ENCODE measurements at places on chromosomes 6 and 20.

DNA sequence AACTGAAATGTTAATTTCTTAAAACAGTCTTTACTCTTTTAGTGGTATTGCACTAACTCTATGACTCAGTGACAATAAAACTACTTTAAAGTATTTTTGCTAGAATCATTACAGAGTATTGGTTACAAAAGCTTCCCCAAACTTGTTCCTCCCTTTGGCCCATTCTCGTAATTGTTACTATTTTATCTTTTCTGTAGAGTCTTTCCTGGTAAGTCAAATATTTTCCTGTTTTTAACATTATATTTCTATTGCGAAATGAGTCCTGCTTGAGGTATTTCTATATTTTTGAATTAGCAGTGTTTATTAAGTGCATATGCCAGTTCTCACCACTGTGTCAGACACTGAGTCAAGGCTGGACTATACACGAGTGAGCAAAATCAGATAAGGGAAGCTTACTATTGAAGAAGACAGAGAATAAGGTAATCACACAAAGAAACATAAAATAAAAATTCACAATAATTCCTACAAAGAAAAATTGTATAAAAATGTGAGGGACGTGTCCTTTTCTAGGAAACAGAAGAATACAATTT lies 970.5 kb downstream of the EYS start:
- no peak for DNase-seq

- DNase-seq = no peak
These were observed 1.8 kb downstream of the SCP2D1 start for GRCh38 chr20:18815194-18815942.

GRCh38 chr6:133392641-133393040 lies 151.5 kb downstream of the EYA4 start:
- no peak for DNase-seq

GRCh38 chr20:11267131-11267761 lies 593.4 kb upstream of the JAG1 start:
- no peak for DNase-seq

DNA sequence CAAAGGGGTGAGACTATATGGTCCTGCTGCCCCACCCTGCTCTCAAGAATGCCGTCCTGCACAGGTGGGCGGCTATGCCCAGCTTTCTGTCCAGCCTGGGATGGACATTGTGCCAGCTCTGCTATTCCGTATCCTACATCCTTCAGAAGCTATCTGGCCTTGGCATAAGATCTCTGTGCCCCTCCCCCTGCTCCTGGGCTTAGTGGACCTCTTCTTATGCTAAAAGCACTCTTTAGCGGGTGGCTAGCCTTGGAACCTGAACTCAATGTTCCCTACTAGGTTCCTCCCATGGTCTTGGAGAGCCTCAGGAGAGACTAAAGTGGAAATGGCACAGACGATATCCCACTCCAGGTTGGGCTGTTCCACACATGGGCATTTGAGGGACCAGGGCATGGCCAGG lies 22.5 kb downstream of the SCUBE3 start:
- DNase-seq = no peak

DNA sequence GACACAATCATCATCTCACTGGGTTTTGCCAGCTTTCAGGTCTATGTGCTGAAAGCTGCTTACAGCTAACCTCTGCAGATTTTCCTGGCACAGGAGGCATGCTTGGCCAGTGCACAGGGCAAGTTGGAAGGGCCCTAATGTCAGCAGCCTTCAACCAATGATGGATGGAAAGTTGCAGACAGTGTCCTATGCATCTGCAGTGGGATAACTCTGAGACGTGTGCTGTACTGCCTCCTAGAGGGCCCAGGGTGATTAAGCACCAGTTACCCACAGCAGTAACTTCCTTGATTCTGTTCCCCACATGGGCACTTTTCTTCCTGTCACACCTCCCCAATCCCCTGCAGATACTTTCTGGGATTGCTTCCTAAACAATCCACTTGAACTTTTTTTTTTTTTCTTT lies 38.6 kb downstream of the OVOL2 start:
- DNase-seq = no peak

DNA sequence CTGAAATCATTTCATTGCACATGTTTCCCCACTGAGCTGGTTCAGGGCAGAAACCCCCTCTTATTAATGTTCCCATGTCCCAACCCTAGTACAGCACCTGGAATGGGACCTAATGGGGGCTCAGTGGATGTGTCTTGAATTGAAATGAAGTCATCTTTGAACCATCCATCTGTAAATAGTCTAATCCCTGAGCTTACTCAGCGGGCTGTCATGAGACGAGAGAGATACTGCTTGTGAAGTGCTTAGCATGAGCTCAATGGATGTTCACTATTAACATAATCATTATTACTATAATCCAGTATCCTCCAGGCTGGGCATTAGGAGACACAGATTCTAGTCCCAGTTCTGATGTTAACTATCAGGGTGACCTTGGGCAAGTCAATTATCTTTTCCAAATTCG lies 106.6 kb upstream of the LRFN2 start:
- DNase-seq = no peak

DNA sequence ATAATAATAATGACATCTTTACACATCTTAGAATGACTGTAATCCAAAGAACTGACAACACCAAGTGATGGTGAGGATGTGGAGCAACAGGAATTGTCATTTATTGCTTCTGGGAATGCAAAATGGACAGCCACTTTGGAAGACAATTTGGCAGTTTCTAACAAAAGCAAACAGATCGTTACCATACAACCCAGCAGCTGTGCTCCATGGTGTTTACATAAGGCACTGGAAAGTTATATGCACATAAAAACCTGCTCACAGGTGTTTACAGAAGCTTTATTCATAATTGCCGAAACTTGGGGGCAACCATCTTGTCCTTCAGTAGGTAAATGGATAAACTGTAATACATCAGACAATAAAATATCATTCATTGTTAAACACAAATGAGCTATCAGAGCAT lies 18.3 kb upstream of the ASF1A start:
- no peak for DNase-seq

GRCh38 chr20:61935926-61936700 lies 129.6 kb downstream of the TAF4 start:
- no peak for DNase-seq

GRCh38 chr6:94196891-94197290 lies 777.5 kb upstream of the EPHA7 start:
- no peak for DNase-seq

DNA sequence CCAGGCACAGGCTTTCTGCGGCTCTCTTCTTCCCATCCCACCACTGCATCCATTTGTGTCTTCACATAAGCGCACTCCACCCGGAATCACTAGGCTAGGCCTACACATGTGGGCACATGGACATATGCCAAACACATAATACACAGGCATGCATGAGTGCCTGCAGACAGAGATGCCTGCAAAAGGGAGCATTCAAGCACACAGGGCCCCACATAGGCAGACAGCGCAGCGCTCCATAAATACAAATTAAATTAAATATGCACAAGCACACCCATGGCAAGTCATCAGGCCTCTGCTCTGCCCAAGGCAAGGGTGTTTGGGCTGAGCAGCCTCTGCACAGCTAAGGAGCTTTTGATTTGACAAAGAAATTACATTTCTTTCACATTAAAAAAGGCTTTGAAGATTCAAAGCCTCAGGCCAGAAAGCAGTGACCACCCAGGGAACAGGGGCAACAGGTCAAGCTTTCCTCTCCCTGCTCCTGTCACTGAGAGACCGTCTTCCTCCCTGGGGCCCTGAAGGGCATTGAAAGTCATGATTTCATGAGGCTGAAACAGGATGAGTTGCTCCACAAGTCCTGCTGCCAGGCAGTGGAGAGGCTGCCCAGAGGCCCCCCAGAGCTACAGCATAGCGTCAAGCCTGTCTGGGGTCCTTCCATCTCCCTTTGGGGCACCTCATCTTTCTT lies 134.2 kb upstream of the LRFN2 start:
- no peak for DNase-seq

DNA sequence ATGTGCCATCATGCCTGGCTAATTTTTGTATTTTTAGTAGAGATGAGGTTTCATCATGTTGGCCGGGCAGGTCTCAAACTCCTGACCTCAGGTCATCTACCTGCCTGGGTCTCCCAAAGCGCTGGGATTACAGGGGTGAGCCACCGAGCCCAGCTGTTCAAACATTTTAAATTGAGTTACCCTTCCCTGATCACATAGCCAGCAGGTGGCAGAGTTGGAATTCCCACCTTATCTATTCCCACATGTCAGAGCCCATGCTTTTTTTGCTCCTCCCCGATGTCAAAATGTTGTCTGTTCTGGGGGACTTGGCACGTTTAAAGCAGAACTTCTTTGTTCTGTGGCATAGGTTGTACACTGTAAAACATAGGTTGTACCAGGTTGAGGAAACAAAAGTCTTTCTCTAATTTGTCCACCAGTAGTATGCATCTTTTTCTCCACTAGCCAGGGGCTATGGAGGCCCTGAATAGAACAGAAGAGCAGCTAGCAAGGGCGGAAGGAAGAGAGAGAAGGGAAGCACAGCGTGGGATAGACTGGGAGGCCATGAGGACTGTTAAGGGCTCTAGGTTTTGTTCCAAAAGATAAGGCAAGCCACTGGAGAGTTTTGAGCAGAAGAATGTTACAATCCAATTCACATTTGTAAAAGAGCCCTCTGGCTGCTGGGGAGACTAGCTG lies 7.3 kb upstream of the LBP start:
- no peak for DNase-seq

- DNase-seq = no peak
These were observed 29.1 kb upstream of the OR2J2 start for GRCh38 chr6:29141606-29142005.

GRCh38 chr20:19807191-19807945 lies 49.3 kb downstream of the RIN2 start:
- no peak for DNase-seq

DNA sequence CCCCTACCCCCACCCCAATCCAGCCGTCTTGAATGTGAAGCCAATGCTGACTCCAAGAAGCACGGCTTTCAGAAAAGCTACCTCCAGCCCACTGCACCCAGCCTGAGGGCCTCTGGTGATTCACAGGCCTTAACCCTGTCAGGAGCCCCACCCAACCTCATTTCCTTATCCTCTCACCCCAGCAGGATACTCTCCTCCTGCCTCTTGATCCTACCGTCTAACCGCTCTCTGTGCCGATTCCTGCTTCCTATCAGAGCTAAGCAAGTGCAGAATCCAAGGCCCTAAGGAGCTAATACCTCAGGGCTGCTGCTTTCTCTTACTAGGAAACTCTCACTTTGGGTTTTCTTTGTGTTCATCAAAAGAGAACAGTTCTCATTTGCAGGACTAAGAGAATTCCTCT lies 47.2 kb downstream of the TRERF1 start:
- no peak for DNase-seq

DNA sequence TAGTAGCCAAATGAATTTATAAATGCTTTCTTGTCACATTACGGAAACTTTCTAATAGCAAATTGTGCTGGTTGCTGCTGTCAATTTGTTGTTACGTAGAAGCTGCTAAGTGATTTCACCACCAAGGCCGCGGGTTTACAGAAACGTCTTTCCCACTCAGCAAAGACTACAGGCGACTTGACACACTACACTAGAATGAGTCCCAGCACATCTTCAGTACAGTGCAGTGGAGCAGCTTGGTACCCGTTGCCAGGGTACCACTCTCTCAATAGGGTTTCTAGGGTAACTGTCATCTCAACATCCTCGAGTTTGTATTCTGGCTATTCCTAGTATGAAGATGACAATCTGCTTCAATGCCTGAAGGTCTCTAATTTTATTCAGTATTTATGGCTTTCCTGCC lies 22.7 kb upstream of the ZDHHC14 start:
- DNase-seq = no peak
